AG09319 (cell line): ENCODE measurements at places on chromosomes 11 and 22.

DNA sequence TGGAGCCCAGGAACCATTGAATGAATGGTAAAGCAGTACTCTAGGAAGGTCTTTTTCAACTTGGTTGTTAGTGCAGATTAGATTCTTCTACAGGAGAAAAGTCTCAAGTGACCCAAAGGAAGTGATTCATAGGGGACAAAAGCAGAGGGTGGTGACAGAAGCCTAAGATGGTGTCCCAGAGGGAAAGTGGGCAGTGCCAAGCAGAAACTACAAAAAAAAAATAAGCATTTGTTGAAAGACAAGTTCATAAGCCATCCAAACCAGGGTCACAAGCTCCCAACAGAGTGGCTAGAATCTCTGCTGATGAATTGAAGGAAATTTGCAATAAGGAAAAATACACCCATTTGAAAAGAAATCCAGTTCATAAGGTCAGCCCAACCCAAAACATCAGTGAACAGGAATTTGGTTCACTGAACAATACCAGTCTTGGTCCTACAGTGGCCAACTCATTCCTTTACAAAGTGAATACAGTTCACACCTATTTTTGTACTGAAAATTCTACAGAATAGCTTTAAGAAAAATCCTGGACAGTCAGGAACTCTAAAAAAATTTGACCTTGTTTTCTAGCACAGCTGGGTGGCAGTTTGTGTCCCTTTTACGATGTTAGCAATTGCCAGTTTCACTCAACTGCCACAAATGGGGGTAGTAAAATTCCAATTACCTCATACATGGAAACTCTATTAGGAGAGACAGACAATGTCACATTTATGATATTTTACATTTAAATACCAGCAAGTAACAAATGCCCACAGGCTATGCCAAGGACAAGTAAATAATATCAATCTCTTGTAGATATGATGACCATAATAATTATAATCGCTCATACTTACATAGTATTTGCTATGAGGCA is 21.6 kb upstream of the NUP160 start:
- DNase-seq: no peak

GRCh38 chr11:128891913-128892398 is 800 bp downstream of the KCNJ5 start:
- DNase-seq: no peak

DNA sequence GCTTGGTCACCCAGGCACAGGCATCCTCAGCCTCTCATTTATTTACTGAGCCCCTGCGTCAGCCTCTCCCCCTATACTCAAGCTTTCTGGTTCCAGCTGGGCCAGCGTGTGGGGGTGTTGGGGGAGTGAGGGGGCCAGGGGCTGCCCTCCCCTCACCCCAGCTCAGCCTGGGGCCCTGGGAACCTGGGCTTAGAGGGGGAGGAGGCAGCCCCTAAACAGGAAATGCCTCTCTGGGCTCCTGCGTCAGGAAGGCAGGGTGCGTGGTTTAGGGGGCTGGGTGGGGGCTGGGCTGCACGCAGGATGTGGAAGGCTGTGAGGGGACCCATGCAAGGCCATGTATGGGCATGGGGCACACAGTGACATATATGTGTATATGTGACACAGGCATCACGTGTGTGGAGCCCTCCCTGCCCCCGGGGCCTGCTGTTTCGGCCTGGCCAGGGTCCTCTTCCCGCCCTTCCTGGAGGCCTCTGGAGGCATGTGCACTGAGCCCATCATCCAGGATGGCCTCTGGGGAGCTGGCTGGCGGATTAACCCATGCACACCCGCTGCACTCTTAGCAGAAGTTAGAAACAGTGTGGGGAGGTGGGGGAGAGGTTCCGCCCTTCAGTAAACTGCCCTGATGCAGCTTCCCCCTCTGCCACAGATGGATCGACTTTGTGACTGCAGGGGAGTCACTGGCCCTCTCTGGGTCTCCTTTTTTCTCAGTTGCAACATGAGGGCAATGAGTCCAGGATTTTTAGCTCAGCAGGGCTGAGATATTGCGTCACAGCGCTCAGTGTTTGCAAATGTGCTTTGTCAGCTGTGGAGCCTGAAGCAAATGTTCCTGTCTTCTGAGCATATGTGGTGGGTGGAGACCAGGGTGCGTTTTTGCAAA is 1.1 kb upstream of the CD248 start:
- DNase-seq: peak; percentile 78

DNA sequence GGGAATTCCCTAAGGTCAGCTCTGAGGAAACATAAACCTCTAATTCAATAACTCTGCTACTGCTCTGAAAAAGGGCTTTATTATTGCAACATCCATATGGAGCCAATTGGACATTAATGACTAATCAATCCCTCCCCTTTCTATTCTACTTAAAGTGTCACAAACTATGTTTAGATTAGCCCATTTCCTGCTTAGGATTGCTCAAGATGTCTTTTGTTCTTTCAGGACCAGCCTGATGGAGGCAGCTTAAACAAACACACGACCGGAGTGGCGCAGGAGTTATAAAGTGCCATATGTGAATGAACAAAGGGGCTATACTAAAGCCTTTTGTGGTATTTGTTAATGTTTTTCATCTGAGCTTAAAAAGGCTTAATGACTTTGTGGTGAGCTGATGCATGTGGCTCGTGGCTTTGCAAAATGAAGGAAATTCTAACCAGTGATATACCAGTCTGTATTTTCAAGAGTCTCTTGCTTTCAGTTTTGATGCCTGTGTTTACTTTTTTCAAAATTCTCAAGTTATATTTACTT is 354.4 kb downstream of the SOX6 start:
- peak; percentile 83 for DNase-seq

GRCh38 chr11:34351687-34352469 is 5.9 kb downstream of the ABTB2 start:
- no peak for DNase-seq

- peak; percentile 84 for DNase-seq
These were observed 5.6 kb upstream of the KIAA0930 start for GRCh38 chr22:45246060-45246985.

- no peak for DNase-seq
These were observed 83.6 kb downstream of the FLI1 start for GRCh38 chr11:128777369-128778011.

- no peak for DNase-seq
These were observed 448.3 kb downstream of the INSC start for GRCh38 chr11:15563054-15563453.

DNA sequence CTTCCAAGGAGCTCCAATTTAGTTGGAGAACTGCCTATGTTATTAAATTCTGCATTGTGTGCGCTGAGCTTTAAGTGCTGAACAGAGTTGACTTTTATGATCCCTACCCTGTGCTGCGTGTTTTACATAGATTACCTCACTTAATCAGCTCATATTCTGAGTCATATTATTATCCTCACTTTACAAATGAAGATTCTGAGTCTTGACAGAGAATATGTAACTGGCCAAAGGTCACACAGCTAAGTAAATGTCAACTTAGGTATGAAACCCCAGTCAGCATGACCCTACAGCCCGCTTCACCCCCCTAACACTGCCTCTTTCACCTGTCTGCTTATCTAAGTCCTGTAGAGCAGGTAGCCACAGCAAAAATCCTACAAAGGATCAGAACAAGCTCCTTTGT is 19.8 kb upstream of the TMPRSS5 start:
- no peak for DNase-seq

- DNase-seq: no peak
These were observed 50.2 kb upstream of the CCDC34 start for GRCh38 chr11:27413218-27413617.

DNA sequence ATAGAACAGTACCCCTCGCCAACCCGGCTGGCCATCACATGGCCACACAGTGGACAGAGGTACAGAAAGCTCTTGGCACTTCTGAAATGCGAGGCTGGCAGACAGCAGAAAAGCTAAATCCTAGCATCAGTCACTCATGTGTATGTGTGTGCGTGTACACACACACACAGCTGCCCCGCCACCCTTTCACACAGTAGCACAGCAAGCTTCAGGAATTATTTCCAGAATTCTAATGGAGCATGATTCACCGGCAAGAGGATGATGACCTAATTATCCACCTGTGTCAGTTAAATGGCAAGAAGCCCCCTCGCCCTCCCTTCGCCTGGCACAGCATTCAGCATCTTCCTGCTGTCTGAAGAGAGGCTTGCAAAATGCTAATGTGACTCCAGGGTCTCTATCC is 336.0 kb downstream of the SHANK2 start:
- no peak for DNase-seq

- no peak for DNase-seq
These were observed 26.1 kb downstream of the SMCO4 start for GRCh38 chr11:93517041-93517440.

GRCh38 chr22:17633217-17633997 is 4.9 kb upstream of the ATP6V1E1 start:
- DNase-seq: no peak

DNA sequence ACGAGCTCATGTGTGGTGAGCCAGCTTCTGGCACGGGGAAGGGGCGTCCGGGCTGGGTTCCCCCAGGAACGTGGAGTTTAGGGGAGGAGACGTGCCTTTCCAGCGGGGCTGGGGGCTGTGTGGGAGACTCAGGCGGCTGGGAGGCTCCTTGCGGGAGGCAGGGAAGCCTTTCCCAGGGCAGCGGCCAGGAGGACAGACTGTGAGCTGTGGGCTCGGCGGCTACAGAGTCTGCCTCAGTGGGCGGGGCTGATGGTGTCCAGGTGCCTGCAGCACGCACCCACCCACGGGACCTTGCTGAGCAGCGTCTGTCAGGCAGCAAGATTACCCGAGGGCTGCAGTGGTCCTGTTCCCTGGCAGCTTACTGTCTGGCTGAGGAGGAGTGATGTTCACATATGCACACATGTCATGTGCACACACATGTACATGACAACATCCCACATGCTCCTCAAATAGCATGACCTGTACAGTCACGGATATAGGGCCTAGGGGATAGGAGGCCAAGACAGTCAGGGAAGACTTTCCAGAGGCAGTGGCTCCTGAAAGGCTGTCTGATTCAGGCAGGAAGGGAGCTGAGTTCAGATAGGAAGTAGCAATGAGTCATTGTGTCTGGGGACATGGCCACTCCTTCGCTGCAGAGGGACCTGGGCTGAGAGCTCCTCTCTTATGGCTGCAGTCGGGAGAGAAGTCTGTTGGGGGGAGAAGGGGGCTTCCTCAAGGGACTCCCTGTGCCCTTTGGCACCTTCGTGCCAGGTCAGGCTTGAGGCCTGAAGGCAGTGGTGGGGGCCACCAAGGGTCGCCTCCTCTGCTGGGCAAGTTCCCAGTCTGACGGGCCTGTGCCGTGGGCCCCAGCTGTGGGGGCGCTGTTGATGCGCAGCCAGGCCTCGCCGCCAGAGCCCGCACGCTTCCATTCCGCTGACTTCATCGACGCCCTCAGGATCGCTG is 23.3 kb upstream of the PPP6R3 start:
- DNase-seq: no peak

- DNase-seq: no peak
These were observed 46.6 kb upstream of the LIN7C start for GRCh38 chr11:27553186-27553585.

DNA sequence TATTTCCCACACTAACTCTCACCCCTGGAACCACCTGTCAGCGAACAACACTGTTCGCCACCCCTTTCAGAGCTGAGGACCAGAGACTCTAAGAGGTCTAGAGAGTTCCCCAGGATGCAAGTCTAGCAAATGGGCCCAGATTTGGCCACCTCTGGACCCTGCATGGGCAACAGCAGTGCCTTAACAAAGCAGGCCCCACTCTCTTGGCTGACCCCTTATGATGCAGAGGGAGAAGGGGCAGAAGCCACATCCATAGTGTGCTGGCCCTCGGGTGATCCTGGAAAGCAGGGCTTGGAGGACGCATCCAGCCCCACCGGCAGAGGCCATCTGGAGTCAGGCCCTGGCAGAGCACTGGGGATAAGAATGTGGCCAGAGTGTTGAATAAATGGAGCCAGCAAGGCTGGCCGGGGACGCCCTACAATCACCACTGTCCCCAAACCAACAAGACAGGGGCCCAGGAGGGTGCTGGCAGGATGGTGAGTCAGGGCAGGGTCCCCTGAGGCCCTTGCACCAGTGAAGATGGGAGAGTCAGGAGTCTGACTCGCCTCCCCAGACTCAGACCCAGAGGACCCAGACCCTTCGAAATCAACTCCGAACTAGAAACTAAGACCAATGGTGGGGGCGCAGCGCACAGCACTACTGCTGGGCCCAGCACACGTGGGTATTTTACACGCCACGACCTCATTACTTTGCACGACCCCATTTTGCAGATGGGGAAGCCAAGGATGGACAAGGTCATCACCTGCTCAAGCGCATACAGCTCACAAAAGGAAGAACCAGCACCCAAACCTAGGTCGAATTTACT is 6.5 kb downstream of the CSNK1E start:
- DNase-seq: no peak

- no peak for DNase-seq
These were observed 79.9 kb upstream of the GRIK4 start for GRCh38 chr11:120431633-120432032.

DNA sequence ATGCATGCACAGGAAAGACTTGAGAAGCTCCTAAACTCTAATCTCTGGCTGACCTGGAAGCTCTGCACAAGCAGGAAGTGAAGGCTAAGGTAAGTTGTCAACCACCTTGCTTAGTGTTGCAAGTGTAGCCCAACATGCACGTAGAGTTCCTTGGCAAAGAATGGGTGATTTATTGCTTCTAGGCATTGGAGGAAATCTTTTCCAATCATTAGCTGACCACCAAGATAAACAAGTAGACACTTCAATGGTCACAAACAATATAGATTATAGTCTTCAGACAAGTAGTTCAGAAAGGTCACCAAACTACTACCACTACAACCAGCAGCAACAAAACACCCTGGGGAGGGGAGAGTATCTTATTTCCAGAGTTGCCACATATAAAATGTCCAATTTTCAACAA is 105.6 kb downstream of the STK33 start:
- DNase-seq: no peak

- no peak for DNase-seq
These were observed 85.0 kb upstream of the RCN1 start for GRCh38 chr11:32005786-32006416.

DNA sequence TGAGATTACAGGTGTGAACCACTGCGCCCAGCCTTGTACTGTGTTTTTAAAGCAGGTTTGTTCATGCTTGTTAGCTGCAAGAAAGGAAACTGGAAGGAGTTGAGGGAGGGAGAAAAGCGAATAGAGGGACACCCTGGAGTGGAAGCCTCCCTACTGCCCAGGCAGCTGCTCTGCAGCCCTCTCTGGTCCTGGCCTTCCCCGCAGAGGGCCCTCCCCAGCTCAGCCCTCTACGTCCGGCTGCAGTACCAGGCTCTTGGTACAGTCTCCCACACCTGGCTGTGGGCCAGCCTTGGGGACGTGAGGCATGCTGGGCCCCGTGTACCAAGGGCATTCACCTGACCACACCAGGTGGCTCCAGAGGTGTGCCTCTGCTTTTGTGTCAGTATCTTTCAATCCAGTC is 70.8 kb downstream of the MED15 start:
- DNase-seq: no peak
